ENCODE measurements at places on chromosomes 16 and 17. TPM values are rescaled to one million over a fixed set of nuclear protein-coding genes. Genes with fewer than 3 reads are reported as not detected.
A peak's percentile ranks its signal among the peaks of the same experiment; 100 is the strongest.

DNA sequence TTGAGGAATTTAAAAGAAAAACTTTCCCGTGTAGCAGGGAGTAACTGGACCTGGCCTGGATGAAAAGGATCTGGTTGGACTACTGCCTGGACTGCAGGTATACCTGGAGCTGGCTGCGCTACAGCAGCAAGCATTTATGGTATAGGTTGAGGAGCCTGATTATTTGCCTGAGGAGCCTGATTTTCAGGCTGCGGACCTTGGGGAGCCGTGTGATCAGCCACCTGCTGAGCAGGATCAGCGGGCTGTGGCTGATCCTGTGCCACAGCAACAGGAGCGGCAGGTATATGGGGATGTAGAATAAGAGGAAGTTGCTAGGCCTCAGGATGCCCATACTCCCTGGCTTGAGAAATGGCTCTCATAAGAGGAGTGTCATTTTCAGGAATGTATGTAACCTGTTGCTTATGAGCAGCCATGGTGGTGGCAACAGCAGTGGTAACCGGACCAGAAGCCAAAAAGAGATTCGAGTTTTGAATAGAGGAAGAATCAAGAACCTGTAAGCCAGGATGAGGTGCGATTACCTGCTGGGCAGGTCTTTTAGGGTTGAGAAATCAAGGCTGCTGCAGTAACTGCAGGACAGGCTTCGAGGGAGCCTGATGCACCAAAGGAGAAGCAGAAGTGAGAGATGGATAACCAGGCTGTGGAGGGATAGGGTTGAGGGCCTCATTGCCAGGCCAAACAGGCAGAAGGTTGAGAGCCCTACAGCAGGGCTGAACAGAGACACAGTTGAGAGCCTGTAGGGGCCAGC is 60.9 kb upstream of the ARL4D start:
- H3K4me3 ChIP-seq = no peak overlapping the region
- no peak overlapping the region for H3K27ac ChIP-seq
- no peaks in the 10 kb centered on the region for H3K36me3 ChIP-seq
- H3K4me1 ChIP-seq = peaks cover 19% of the 10 kb centered on the region

- no peaks in the 10 kb centered on the region for H3K27me3 ChIP-seq
- no peak for DNase-seq
- no peaks in the 10 kb centered on the region for H3K36me3 ChIP-seq
- no peak overlapping the region for H3K4me3 ChIP-seq
- no peaks in the 10 kb centered on the region for H3K4me1 ChIP-seq
These were observed 354.4 kb downstream of the SNX29 start for GRCh38 chr16:12330946-12331345.

DNA sequence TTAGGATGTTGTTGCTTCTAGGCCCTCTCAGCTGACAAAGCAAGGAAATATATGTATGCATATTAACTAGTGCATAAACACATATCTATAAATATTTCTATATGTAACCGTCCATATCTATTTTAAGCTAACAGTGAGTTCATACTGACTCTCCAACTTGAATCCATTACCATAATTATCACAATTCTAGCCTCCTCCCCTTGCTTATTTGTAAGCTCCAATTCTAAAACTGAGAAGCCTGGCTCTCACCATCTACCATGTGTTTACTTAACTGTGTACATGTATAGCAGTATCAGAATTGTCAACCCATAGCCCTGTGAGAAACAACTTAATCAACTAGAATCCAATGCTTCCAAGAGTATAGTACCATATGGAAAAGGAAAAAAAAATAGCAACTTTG is 5.1 kb downstream of the ABCC12 start:
- H3K27me3 ChIP-seq = peaks cover 12% of the 10 kb centered on the region
- H3K27ac ChIP-seq = no peak overlapping the region
- no peak for DNase-seq
- no peaks in the 10 kb centered on the region for H3K4me1 ChIP-seq
- no peak overlapping the region for H3K4me3 ChIP-seq
- no peaks in the 10 kb centered on the region for H3K36me3 ChIP-seq

GRCh38 chr16:2500918-2501750 is 12.6 kb upstream of the ATP6V0C start:
- H3K4me1 ChIP-seq = no peaks in the 10 kb centered on the region
- DNase-seq = peak; percentile 85
- H3K27me3 ChIP-seq = no peaks in the 10 kb centered on the region

GRCh38 chr16:875182-876040 is 74.9 kb upstream of the GNG13 start:
- DNase-seq = no peak
- no peaks in the 10 kb centered on the region for H3K4me1 ChIP-seq
- H3K36me3 ChIP-seq = no peaks in the 10 kb centered on the region
- no peak overlapping the region for H3K27ac ChIP-seq

DNA sequence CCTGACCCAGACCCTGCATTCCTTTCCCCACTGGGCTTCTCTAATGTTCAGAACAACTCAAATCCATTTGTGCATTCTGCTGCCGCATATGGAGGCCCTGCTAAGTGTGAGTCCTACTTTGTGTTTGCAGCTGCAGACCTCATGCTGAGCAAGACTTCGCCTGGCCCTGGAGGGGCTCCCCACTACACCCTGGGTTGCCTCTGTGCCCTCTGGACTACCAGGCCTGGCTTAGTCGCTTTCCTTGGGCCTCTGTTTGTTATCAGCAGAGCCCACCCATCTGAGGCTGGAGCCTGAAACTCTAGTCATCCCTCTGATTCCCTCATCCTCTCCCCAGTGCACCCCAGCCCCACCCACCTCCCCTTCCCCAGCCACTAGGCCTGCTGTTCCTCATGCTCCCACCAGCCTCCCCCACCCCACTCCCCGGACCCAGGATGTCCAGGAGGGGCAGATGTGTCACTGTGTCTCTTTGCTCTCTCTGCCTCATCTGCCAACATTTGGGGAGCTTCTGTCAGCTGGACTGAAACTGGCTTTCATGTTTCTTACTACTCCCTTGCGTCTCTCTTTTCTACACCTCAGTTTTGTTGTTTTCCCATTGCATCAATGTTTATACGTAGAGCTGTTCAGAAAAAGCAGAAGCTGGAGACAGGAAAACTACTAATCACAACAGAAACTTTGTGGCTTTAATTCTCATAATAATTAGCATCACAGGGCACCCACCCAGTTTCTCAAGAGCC is 17.9 kb upstream of the CD300E start:
- H3K4me3 ChIP-seq = no peak overlapping the region
- H3K27ac ChIP-seq = no peak overlapping the region
- no peak for DNase-seq
- H3K4me1 ChIP-seq = peaks cover 13% of the 10 kb centered on the region
- H3K36me3 ChIP-seq = no peaks in the 10 kb centered on the region

- H3K36me3 ChIP-seq = peaks cover 2% of the 10 kb centered on the region
- peak overlapping the region; percentile 43 for H3K27ac ChIP-seq
- DNase-seq = no peak
- peaks cover 68% of the 10 kb centered on the region for H3K27me3 ChIP-seq
- H3K4me1 ChIP-seq = peaks cover 24% of the 10 kb centered on the region
- H3K4me3 ChIP-seq = peak overlapping the region; percentile 66
These were observed 1.2 kb upstream of the FOXF1 start for GRCh38 chr16:86508947-86509758.

Gene GGA3
- 75.4 TPM for total RNA-seq

Gene SHISA6
- total RNA-seq = not detected

Gene SBK1
- 10.0 TPM for total RNA-seq

Gene CACNG1
- total RNA-seq = not detected
